ENCODE measurements at places on chromosomes 12 and 14. TPM values are rescaled to one million over a fixed set of nuclear protein-coding genes. Genes with fewer than 3 reads are reported as not detected.

LBHD2 gene
- total RNA-seq: not detected

RPAP3 gene
- 19.2 TPM for total RNA-seq

SRRM4 gene
- total RNA-seq: not detected

OVCH1 gene
- total RNA-seq: not detected

CLEC6A gene
- not detected for total RNA-seq

KRT73 gene
- total RNA-seq: not detected

CLEC4C gene
- total RNA-seq: not detected

- DNase-seq: no peak
These were observed 10.2 kb upstream of the C12orf43 start for GRCh38 chr12:121026274-121027045.

DNA sequence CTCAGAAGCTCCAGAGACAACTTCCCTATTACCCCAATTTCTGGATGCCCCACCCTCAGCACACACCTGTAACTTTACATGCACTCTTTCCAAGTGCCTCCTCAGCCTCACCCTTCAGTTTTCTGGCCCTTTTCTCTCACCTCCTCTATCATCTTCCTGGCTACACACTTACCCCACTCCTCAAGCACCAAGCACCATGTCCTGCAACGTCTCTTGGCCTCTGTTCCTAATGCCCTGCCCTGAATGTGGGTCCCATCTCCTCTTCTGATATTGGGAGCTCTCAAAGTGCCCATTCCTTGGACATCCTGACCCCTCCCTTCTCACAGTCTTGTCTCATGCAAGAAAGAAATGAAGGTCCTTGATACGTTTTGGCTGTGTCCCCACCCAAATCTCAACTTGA is 1.2 kb downstream of the KRT72 start:
- no peak for DNase-seq

DNA sequence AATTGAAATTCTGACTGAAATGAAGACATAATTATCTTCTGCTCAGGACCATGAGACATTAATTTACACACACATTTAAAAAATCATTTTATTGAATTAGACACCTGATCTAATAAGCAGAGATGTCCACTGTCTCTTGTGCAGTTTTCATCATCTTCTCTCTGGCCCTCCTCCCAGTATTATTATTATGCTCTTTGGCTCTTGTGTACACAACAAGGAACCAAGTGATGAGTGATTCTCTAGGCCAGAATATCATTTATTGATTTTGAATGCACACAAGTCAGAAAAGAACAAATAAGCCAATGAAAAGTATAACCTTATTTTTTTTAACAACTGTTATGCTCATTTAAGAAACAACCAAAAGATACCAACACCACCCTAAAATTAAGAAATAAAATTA is 244.7 kb upstream of the KRR1 start:
- no peak for DNase-seq

DNA sequence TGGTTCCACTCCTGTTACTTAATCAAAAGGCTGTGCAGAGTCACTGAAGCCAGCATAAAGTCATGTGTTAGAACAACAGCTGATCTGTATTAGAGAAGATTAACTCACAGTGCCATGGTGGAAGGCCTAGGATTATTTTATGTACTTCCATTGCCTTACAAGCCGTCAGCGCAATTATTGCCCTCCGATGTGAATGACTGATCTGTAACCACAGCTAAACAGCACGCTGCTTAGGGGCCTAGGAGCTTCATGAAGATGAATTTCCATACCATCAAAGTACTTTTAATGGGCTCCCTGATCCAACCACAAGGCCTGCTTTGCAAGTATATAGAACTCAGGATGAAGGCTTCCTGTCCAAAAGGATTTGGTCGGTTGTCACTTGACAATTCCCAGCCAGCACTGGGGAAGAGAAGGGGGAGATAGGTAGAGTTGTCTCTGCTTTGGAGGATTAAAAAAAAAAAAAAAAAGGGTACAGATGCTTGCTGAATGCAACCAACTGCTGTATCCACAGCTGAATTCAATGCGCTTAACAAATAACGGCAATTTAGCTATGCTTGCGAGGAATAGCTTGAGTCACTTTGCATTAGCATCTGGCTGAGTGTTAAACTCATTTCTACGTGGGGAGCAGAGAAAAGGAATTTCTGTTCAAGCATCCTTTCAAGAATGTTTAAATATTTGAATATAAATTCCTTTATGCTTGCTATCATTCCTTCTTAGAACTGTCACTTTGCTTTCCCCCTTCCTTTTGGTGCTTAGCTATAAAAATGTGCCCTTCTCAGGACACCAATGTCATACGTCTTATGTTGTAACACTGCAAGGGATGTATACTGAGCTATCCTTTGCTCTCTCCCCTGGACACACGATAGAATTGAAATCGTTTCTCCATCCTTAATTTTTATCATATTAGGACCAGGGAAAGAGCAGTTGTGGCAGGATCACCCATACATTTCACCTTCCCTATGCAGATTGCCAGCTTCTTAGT is 387.8 kb downstream of the SOX5 start:
- no peak for DNase-seq

GRCh38 chr12:132746613-132747012 is 15.0 kb downstream of the ANKLE2 start:
- no peak for DNase-seq

- no peak for DNase-seq
These were observed 21.5 kb downstream of the RASSF9 start for GRCh38 chr12:85814741-85815140.

DNA sequence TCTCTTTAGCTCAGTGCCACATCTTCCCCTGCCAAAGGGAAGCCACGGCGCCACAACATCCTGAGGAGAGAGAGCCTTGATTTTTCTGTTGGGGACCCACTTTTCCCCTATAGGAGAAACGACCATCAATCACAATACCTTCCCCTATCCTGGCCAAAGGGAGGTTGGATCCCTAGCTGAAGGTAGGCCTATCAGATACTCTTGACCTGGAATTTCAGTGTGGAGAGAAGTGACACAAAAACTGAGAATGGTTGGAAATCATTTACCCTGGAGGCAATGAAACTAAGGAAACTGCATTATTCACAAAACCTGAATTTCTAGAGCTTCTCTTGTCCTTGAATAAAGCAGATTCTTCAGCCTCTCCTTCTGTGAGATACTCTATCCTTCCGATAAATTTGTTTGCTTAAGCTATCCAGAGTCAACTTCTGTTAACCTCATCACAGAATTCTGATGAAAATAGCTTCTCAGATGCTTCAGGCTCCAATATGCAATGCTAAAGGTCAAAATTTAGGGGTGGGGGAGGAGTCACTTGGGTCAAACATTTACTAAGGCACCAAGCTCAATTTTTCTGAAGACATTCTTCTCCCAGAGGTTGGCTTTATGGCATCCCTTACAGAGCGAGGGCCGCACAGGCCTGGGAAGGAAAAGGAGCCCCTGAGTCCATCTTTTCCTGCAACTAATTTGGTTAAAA is 27.0 kb upstream of the DUSP6 start:
- no peak for DNase-seq

DNA sequence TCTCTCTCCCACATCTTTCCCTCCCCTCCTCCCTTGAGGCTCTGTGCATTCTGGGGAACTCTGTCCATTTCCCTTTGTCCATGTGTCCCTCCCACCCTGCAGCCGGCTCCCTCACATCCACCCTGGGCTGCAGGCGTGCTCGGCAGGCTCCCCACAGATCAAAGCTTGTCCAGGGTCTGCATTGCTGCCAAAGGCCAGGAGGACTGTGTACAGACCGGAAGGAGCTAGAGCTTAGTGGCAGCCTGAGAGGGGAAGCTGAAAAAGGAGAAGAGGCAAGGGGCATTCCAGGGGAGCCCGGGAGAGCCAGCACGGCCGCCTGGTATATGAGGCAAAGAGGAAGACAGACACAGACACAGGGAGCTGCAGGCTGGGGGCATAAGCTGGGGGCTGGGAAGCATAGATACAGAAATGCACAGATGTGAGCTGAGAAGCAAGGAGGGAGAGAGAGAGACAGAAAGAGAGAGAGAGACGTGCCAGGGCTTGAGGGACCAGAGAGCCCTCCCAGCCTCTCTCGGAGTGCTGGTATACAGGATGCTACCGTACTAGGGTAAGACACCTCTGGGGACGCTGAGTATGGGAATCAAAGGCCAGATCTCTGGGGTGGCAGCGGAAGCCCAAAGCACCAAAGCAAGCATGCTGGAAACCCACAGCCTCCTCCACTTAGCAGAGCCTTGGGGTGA is 3.3 kb downstream of the CD4 start:
- no peak for DNase-seq

DNA sequence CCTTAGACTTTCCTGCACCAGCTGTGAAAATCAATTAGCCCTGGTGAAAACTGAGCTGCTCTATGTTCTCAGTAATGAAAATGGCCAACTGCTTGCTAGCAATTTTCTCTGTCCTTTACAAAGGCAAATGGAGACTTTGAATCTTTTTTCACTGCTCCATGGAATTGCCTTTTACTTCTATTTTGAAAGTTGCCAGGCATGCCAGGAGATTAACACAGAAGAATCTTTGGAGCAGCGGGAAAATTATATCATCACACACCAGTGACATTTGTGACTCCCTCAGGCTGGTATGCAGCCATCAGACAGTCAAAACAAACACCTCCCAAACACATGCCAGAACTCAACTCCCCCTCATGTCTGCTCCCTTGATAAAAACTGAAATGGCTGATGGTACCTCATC is 872.0 kb upstream of the FLRT2 start:
- DNase-seq: no peak

DNA sequence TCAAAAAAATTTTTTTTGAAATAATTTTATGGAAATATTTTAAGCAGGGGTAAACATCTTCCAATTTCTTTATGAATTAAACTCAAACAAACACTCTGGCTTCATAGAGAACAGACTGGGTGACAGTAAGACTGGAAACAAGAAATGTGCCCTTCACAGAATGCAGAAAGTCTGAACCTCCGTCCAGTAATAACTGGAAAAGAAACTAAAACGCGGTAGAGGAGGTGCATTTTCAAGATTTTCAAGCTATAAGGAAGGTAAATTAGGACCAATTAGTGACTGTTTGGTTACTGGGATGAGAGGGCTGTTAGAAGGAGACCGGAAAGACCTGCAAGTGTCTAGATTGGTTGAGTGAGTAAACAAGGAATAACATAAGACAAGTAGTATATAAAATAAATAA is 245.7 kb downstream of the CEP128 start:
- DNase-seq: no peak

DNA sequence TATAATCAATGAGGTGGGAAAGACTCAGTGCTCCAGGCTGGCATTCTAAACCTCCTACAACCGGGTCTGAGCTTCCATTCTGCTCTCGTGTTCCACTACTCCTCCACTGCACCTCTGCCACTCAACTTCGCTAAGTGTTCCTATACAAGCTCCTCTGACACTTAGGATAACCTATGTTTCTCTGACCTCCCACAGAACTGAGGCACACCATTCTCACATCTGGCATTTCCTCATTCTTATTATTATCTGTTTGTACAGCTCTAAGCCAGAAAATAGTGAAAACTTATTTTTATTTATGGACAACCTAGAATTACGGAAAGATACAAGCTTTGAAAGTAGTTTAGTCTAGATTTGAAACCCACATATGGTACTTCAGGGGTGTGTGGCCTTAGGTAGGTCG is 127.0 kb downstream of the MED13L start:
- DNase-seq: no peak

DNA sequence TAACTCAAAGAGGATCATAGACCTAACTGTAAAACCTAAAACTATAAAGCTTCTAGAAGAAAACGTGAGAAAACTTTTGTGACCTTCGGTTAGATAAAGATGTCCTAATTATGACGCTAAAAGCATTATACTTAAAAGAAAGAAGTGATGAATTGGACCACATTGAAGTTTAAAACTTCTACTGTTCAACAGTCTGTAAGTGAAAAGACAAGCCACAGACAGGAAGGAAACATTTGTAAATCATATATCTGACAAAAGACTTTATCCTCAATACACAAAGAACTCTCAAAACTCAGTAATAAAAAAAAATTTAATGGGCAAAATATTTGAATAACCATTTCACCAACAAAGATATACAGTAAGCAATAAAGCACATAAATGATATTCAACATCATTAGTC is 344.3 kb downstream of the EGLN3 start:
- DNase-seq: no peak

- no peak for DNase-seq
These were observed 14.6 kb downstream of the ATXN7L3B start for GRCh38 chr12:74552201-74552600.

GRCh38 chr14:57970175-57970574 is 104.3 kb upstream of the SLC35F4 start:
- no peak for DNase-seq

GRCh38 chr14:73344319-73344718 is 107.0 kb downstream of the PAPLN start:
- no peak for DNase-seq

All from epithelial cell of proximal tubule (primary cell).